ENCODE measurements at places on chromosomes 7 and 10.

GRCh38 chr7:74012842-74013249, 15.1 kb upstream of the ELN start:
- no peak for DNase-seq

DNA sequence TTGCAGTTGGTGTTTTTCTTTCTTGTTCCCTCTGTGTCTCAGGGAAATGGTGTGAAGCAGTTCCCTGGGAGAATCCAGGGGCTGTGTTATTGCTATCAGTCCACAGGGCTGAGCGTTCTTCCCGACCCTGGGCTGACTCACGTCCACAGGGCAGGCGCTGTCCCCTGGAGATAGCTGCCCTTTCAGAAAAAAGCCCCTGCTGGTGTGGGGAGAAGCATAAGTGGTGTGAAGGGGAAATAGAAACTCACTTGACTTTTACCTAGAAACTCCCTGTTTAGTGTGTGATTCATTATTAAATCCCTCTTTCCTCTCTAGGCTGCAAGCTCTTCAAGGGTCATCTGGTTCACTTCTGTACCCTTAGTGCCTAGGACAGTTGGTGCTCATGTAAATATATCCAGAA, 63.3 kb upstream of the SMNDC1 start:
- DNase-seq: no peak

DNA sequence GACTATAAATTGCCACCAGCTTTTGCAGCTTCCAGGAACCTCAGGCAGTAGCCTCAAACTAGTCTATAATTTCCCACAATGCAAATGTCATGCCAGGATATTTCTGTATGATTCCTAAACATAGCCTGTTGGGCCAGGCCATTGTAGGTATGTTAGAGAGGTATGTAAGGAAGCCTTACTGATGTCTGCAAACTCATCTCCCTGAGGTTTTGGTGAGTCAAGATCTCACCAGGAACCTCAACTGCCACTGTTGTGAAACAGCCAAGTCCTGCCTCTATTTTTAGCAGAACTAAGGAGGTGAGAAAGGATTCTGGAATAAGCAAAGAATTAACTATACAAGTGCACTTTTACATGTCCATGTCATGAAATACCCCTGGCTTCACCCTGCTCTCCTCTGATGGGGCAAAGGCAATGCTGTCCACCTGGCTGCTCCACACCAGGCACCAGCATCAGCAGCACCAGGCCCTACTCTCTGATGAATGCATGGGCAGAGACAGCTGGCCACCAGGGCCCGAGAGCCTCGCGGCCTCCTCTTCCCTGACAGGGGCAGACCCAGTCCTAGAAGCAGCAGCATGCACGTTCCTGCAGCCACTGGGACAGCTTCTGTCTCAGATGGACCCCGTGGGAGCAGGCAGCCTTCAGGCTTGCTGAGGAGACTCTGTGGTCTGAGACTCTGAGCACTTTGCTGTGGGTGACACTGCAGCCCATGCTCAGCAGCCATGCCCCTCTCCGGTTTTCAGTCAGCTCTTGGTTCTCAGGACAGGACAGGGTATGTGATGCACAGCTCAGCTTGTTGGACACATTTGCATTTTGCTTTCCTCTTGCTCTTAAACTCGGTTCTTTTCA, 147.3 kb downstream of the ZMYND11 start:
- peak; percentile 20 for DNase-seq

DNA sequence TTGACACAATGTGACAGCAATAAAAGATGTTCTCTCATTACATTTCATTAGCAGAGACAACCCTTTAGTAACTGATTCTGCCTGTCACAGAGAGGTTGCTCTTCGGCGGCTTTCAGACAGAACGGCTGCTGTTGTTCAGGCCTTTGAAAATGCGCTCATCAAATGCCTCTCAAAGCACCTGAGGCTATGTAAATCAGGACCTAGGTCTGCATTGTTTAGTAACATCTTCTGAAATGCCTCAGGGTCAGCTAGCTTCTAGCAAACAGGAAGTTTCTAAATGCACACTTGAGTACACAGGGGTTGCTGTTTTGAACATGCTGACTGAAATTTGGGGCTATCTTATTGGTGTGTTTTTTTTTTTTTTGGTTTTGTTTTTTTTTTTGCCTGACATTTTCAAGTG, 143.3 kb upstream of the DKK1 start:
- no peak for DNase-seq

DNA sequence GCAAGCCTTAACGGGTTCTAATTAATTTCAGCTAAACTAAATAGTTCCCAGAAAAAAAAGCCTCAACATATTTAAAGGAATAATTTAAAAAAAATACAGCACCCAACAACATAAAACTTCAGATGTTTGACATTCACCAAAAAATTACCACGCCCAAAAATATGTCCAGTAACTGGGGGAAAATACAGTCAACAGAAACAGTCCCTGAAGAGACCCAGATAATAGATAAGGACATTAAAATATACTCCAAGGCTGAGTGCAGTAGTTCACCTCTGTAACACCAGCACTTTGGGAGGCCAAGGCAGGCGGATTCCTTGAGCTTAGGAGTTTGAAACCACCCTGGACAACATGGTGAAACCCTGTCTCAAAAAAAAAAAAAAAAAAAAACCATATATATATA, 78.0 kb downstream of the BTAF1 start:
- DNase-seq: no peak

DNA sequence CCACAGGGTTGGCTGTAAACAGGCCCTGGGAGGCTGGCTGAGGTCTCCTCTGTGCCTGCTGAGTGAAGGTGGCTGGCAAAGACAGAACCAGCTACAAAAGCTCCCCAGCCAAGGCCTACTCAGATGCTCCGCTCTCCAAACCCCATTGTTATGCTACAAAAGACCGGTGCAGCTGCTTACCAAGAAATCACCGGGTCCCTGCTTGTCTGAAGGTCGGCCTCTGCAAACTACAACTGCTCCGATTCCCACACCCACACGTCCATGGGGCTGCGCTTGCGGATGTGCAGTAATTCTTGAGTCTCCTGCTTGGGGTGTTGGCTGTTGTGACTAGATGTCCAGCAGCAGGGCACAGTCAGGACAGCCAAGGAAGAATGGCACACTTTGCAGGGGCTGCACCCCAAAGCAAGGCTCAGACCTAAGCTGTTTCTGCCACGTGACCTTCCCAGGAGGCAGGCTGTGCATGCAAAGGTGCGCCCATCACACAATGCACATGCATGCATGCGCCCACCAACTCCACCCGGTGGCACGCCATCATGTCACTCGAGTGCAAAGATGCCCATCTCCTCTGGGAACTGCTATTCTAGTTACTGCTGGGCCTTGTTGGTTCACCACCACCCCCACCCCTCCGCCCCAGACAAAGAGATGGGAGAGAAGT, 97.8 kb downstream of the OAT start:
- DNase-seq: no peak

DNA sequence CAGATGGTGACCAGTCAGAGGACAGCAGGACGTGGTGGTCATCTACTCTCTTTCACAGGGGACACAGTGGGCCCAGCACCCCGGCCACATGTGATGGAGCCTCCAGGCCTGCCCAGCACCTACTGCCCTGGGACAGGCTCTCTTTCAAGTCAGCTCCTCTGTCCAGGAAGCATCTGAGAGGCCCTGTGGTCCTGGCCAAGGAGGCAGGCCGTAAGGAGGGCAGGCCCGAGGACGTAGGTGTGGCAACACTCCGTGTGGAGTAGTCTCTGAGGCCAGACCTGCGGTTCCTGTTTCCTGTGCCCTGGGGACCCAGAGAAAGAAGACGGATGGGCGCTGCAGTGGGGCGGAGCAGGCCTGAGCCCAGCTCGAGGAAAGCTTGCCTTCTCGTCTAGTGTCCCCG, 179.2 kb downstream of the EBF3 start:
- no peak for DNase-seq

DNA sequence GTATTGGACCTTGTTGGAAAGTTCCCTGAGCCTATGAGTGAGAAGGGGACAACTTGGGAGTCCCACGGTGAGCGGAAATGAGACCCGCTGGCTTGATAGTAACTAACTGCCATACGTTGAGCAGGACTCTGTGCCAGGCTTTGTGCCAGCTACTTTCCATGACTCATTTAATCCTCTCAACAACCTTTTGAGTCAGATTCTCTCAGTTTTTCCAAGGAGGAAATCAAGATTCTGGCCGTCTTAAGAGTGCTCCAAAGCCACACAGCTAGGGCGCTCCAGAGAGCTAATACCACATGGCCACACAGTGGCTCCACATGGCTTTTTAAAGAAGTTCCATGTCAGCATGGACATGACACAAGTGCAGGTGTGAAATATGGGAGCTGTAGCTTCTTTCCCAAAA, 55.7 kb downstream of the NOD1 start:
- no peak for DNase-seq

- no peak for DNase-seq
Observed at GRCh38 chr7:111836592-111836991, 274.3 kb upstream of the IMMP2L start.

DNA sequence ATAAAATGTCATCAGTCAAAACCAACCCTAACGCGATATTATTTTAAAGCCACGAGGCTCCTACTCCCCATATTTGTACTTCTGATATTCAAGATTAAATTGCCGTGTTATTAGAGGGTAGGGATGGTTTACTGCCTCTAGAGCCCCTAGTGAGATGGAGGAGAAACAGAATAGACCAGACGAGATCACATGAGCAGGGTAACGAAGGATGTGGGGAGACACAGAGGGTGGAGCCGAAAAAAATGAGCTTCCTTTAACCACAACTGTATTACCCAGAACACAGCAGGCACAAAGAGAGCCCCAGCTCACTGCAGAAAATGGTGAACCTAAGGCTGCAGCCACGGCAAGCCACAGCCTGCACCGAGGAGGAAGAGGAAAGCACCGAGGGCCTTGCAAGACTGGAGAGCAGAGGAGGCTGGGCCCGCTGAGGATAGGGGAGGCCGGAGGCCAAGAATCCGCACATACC, 14.3 kb downstream of the ZC3HAV1 start:
- DNase-seq: no peak

DNA sequence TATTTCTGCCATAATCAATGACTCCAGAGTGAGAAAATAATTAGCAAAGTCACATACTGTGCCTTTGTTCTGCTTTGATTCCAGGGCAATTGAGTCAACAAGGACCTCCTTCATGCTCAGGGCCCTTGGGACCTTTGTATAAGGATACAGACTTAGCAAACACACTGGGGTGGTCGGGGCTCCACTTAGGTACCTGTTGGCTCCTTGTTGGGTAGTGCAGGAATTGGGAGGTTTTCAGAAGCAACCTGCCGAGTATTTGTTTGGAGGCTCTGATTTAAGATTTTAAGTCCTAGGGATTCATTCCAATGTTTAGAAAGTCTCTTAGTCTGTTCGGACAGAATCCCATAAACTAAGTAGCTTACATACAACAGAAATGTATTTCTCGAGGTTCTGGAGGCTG, 3.0 kb downstream of the ADCK2 start:
- no peak for DNase-seq

DNA sequence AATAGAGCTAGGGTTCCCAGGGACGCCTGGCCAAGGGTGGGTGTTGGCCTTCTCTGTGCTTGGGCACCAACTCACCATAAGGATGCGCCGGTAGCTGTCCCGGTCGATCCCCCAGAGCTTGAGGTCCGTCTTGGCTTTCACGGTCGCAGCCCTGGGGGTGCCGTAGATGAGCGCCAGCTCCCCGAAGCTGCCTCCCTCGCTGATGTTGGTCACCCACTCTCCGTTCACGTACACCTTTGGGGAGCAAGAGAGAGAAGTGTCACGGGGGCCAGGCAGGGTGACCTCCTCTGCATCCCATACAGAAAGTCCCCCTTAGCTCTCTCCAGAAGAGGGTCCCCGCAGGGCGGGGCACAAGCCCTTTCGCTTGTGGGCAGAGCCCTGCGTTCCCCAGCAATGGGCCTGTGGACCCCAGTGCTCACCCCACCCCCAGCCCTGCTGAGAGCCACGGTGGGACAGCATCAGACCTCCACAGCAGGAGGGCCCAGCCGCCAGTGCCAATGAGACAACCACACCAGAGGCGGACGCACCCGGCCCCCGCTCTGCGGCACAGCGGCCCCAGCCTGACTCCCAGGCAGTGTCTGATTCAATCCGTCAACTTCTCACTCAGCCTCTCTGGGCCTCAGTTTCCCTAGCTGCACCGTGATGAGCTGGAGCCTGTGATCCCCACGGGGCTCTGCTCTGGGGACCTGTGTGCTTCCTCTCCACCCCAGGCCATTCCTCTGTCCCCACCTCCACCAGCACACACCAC, 76.6 kb upstream of the PDGFA start:
- DNase-seq: no peak

DNA sequence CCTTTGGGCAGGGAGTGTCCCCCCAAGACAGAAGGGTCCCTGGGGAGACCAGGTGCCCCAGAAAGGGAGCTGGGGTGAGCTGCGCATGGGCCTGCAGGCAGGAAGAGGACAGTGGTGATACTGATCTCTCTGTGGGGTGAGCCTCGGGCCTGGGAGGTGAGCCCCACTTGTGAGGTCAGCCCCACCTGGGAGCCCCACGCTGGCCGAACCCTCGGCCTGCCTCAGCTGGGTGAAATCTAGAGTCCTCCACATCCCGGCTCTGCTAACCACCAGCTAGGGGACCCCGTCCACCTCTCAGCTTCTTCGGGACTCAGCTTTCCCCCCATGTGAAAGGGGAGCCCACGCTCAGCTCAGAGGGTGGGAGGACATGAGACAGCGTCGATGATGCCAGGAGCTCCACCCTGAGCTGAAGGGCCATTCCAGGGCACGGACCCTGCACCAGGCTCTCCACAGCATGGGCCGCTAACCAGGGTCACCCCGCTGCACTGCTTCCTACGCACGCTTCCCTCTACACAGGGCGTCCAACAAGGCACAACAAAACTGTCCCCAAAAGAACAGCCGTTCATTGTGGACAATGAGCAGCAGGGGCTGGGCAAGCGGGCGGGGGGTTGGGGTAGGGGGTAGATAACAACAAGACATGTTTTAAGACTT, 48.7 kb downstream of the CAMK2B start:
- DNase-seq: no peak

- DNase-seq: no peak
Observed at GRCh38 chr10:26621889-26622711, 75.4 kb upstream of the PDSS1 start.

DNA sequence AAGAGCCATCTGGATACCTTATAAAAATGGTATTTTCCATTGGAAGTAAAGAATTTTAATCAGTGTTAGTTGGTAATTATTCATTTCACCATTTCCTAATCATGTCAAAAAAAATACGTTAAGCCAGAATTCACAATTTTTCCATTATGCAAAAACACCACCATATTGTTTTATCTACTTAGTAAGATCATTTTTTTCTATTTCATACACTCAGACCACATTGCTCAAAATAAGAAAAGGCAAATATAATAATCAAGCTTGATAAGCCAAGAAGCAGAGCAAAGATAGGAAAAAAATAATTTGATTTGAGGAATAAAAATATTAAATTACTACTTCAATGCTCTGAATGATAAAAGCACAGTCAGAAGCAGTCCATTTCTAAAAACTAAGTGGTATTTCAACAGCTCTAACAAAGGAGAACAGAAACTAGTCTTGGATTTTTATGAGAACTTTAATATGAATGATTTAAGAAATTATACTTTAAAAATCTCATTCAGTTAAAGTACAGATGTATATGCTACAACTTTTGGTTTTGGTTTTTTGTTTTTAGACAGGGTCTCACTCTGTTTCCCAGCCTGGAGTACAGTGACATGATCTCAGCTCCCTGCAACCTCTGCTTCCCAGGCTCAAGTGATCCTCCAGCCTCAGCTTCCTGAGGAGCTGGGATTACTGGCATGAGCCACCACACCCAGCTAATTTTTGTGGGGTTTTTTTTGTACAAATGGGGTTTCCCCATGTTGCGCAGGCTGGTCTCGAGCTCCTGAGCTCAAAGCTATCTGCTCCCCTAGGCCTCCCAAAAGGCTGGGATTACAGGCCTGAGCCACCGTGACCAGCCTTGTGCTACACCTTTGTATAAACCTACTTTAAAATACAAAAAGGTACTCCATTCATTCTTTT, 46.6 kb downstream of the LRRN3 start:
- DNase-seq: no peak

GRCh38 chr7:90212149-90212495, 582 bp downstream of the STEAP2 start:
- no peak for DNase-seq

Data from fibroblast of skin of left biceps (primary cell).